ENCODE measurements at places on chromosomes 7 and 10.

GRCh38 chr10:95814011-95814727 lies 58.2 kb downstream of the ENTPD1 start:
- peak; percentile 2 for DNase-seq

- DNase-seq = no peak
Measured at GRCh38 chr10:48247680-48248079, 26.8 kb downstream of the FRMPD2 start.

DNA sequence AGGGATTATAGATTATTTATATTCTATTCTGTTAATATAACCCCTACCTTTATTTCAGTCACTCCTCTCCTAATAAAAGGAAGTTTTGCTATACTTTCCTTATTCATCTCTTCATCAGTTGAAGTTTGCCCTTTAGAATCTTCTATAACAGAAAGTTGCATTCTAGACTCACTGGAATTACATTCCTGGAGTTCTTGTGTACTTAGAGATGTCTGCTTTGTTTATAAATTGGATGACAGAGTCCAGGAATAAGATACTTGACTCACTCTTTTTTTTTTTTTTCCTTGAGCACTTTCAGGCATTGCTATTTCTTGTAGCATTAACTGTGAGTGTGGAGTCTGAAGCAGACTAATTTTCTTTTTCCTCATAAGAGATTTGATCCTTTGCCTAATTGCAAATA lies 640.8 kb downstream of the XPNPEP1 start:
- DNase-seq = peak; percentile 19

GRCh38 chr10:86661161-86662025 lies 6.9 kb upstream of the LDB3 start:
- no peak for DNase-seq

DNA sequence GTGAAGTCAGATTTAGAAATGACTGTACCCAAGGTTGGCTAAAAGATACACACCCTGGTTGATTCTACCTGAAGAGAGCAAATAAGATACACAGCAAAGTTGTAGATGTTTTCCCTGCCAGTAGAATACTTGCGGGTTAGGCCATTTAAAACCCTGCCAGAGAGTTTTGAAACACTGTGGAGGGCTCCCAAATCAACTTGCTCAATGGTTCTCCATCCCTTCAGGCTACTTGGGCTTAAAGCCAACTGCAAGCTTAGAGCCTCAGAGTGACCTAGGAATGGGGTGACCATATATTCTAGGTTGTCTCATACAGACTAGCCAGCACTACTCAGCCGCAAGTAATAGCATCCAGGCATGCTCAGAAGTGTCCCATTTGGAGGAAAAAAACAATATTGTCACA lies 10.0 kb downstream of the CAV1 start:
- no peak for DNase-seq

DNA sequence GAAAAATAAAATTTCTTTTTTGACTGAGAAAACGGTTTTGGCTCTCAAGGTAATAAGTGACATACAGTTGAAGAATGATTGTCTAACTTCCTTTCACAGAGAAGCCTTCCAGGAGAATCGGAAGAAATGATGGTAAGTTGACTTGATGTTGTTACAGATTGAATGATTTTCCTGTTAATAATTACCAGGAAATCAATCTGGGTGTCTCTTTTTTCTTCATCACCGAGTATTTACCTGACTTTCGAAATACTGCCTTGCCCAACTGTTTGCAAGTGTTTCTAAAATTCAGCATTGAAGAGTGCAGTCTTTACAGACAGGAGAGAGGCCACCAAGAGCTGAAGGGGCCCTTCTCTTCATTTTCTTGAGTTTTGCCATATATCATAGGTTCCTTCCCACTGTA lies 4.0 kb downstream of the ITIH2 start:
- no peak for DNase-seq

GRCh38 chr7:41292487-41292886 lies 410.4 kb downstream of the INHBA start:
- DNase-seq = no peak

GRCh38 chr7:134819401-134819800 lies 40.0 kb downstream of the CALD1 start:
- DNase-seq = no peak

DNA sequence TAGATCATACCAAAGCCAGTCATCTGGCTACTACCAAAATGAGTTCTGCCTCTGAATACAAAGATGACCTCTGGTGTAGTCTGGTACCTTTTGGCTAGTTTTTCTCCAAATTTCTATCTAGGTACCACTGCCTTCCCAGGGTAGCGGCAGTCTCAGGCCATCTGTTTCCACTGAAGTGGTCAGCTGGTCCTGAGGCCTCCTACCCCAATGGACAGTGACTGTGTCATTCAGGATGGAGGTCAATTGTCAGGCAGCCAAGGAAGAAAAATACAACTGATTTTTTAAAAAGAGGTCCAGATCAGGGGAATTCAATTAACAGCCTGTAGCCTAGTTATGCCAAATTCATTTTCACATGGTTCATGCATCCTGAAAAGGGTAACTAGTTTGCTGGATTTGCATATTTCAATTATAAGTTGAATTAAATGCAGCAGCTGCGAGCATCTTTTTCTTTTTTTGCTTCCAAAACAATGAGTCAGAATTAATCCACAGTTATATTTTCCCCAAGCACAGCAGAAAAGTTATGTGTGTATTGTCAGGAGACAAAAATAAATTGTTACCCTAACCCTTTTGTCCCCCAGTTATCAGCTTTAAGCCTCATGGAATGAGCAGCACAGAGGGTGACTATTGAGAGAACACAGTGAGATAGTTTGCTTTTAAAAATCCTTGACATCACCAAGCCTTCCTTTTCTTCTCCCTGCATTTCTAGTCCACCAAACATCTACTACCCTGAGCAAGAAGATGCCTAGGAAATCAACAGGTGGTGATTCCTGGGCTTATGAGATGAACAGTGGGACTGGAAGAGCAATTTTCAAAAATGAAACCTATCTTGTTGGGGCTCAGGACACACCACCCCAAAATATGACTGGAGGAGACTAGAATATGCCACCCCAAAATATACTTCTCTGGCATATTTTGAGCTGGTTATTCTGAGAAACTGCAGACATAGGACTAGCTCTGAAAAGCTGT lies 27.7 kb downstream of the BCCIP start:
- peak; percentile 4 for DNase-seq

GRCh38 chr10:49090189-49090575 lies 25.1 kb downstream of the VSTM4 start:
- DNase-seq = no peak

DNA sequence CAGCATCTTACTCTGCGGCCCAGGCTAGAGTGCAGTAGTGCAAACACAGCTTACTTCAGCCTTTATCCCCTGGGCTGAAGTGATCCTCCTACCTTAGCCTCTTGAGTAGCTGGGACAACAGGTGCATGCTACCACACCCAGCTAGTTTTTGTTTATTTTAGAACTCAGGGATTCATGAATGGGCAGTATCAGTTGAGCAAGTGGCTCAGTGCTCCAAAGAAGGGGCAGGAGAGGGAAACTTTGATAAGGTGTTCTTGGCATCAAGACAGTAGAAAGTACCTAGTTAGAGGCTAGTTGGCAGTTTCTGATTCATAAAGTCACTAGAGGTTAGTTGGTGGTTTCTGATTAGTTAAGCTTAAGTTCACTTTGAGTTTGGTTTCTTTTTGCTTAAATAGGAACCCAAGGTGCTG lies 18.4 kb downstream of the TRIM24 start:
- no peak for DNase-seq

- no peak for DNase-seq
Measured at GRCh38 chr7:2000746-2001321, 231.9 kb downstream of the MAD1L1 start.

- no peak for DNase-seq
Measured at GRCh38 chr10:71623098-71623985, 96.2 kb downstream of the C10orf105 start.

DNA sequence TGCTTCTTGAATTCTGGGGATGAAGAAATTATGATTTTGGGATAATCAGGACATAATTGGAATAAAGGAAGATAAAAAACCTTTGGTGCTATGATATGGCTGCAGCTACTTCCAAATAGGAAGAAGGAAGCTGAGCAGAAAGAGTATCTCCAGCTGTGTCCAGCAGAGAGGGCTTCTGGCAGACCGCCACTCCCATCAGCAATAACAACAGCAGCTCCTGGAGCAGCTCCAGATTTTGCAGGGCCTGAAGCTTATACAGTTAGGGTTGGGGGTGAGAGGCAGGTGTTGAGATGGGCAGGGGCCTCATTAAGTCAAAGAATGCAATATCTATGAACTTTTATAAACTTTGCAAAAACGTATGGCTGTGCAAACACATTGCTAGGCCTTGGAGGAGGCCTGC lies 62.3 kb downstream of the C10orf120 start:
- no peak for DNase-seq

DNA sequence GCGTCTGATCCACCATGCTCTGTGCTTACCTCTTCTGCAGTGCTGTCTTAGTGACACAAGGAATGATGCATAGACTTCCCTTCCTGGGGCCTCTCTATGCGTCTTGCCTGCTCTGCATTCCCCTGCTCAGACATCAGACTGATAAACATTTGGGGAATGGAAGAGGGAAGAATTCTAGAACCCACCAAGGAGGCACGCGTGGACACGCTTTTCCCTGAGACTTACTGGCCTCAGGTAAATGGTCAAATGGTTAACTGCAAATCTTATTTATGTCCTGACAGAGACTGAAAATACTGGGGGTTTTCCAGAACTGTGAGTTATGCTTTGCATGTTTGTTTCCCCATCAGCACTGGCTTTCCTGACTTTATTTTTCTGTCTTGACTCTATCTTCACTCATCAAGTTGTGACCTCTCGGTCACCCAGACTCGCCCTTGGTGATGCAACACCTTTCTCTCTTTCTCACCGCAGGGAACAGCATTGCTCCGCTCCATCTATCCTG lies 285.9 kb upstream of the FZD8 start:
- no peak for DNase-seq

DNA sequence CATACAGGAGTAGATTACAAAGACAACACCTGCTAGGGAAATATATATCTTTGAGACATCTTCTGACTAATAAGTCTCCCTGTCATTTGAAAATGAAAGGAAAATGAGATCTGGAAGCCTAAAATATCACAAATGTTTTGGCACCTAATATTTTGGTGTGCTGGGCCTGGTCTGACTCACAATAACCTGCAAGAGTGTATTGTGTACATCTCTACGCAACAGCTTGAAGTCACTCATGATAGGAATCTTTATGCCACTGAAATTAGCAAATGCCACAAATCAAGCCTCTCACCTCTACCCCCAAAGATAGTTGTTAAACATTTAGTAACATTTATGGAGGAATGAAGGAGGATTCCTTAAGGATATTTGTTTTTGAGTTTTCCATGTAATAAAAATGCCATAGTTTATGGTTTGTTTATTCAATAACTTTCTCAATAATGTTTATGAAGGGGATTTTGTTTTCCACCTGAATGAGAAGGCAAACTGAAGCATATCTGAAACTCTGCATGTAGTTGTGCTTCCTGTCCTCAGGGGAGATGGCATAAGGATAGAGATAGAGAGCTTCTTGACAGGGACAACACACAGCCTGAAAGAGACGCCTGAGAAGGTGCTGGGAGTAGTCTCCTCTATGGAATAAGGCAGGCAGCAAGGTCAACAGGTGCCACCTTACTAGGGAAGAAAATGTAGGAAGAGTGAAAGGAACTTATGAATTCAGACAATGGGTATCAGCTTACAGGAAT lies 197.4 kb downstream of the AHR start:
- no peak for DNase-seq

DNA sequence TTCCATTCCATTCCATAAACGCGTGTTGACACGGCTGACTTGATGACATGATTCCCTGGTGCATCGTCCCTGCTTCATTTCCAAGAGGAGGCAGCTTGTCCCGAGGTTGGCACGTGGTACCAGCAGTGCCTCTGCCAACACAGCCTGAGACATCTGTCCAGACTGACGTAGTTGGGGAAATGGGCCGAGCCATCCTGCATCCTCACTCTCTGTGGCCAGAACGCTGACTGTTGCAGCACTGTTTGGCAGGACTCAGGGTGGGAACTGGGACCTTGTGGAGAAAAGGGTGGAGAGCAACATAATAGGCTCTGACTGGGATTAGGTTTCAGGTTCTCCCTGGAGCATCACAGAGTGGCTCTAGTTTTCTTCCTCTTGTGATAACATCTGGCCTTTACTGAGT lies 118.6 kb upstream of the BTBD16 start:
- no peak for DNase-seq

- DNase-seq = no peak
Measured at GRCh38 chr7:41834805-41835694, 132.2 kb upstream of the INHBA start.

DNA sequence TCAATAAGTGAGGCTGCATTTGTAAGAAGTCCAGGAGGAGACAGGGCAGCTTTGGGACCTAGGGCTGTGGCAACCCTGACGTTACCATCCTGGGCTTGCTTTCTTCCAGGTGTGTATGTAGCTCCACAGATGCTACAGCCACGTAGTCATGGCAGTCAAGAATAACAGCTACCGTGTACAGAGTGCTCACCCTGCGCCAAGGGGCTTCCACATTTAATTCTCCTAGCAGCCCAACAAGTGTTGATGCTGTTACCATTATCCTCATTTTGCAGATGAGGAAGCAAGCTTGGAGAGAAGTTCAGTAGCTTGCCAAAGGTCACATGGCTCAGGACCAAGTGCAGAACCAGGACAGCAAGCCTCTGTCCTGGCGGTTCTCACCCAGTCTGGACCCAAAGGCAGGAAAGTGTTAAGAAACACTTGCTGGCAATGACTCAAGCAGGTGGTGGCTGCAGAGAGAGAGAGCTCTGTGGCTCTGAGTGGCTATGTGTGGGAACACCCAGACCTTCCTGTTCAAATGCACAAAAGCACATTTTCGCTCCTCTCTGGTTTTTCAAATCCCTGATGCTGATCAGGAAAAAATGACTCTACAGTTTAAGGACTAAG lies 89.8 kb downstream of the CREM start:
- no peak for DNase-seq

DNA sequence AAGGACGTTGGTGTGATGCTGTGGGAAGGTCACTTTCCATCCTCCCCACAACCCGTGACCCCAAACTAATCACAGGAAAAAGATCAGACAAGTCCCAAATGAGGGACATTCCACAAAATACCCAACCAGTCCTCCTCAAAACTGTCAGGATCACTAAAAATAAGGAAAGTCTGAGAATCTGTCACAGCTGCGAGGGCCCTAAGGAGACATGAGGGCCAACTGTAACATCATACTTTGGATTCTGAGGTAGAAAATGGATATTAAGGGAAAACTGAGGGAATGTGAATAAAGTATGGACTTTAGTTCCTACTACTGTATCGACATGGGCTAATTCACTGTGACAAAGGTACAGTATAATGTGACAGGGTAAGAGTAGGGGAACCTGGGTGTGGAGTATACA lies 85.1 kb upstream of the FAM20C start:
- no peak for DNase-seq

DNA sequence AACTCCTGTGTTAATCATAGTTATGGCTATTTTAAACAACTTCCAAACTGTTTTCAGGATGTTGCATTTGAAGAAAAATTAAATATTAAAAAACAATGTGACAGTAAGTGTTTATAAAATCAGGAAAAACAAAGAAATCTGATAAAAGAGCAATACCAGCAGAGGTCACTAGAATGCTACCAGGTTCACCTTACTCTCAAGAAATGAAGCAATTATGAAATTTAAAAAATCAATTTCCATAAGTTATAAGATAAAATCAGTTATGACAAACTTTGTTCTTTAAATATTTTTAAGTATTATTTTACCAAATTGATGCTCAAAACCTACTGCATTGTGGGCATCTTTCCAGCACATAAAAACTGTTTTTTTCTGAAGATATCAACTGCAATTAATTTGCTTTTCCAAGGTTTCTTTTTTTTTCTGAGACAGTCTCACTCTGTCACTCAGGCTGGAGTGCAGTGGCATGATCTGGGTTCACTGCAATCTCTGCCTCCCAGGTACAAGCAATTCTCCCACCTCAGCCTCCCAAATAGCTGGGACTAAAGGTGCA lies 50.7 kb upstream of the RHEB start:
- DNase-seq = no peak

GRCh38 chr10:13765641-13766341 lies 179.0 kb downstream of the PRPF18 start:
- peak; percentile 76 for DNase-seq

All from retinal pigment epithelial cell (primary cell).